Bladder microvascular endothelial cell (primary cell): ENCODE measurements at places on chromosomes 12 and 14. TPM values are rescaled to one million over a fixed set of nuclear protein-coding genes. Genes with fewer than 3 reads are reported as not detected.

Gene ACRBP
- 0.16 and 0.57 TPM in 2 replicates for total RNA-seq

Gene SINHCAF
- 32.4 and 50.0 TPM in 2 replicates for total RNA-seq

Gene IQSEC3
- under 0.01 TPM in 1 of 2 replicates, not detected in the other for total RNA-seq

Gene PSMD9
- 70.3 and 135 TPM in 2 replicates for total RNA-seq

Gene INSM2
- 0.06 TPM in 1 of 2 replicates, not detected in the other for total RNA-seq
